ENCODE measurements at places on chromosomes 6 and 20.
A peak's percentile ranks its signal among the peaks of the same experiment; 100 is the strongest.

DNA sequence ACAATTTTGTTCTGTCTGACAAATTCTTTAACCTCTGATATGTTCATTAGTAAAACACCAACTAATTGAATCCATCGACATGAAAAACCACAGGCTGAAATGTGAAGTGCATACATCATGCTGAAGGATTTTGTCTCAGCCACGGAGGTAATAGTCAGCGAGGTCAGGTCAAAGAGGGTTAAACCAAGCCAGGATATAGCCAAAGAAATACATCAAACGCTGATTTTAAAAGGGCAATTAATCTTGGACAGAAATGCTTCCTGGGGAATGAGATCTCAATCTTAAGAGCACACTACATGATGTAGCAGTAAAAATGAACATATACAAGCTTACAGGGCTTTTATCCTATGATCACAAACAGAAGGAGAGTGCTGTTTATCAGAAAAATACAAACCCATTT is 106.7 kb downstream of the PRDM1 start:
- no peak for DNase-seq

DNA sequence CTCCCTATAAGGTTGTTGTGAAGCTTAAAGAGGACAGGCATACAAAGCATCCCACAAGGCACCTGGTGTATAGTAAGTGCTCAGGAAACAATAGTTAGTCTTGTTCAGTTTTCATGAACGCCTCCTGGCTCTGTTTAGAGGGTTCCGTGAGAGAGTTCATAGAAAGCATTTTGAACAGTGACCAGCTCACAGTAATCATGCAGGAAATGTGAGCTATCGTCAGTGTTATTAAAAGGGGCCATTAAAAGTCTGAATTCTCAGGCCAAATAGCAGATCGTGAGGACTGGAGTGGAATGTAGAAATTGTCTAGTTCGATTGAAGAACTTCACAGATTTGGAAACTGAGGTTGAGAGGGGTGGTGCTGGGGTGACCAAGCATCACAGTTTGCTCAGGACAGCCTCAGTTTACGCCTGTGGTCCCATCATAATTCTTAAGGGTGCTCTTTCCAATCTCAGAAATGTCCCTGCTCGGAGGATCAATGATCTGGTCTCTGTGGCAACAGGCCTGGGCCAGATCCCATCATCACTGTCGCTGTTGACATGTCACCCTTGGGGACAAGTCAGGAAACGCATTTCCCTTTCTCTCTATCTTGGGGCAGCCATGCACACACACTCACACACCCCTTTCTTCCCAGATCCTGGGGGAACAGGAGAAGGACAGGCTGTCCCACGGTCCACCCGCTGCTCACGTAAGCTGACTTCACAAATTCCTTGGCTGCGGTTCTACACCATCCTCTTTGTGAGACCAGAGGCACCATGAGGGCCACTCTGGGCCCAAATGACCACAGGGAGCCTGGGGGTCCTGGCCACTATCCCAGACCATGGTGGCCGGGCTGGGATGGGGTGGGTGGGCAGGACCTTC is 7.2 kb downstream of the TGM2 start:
- DNase-seq: no peak

DNA sequence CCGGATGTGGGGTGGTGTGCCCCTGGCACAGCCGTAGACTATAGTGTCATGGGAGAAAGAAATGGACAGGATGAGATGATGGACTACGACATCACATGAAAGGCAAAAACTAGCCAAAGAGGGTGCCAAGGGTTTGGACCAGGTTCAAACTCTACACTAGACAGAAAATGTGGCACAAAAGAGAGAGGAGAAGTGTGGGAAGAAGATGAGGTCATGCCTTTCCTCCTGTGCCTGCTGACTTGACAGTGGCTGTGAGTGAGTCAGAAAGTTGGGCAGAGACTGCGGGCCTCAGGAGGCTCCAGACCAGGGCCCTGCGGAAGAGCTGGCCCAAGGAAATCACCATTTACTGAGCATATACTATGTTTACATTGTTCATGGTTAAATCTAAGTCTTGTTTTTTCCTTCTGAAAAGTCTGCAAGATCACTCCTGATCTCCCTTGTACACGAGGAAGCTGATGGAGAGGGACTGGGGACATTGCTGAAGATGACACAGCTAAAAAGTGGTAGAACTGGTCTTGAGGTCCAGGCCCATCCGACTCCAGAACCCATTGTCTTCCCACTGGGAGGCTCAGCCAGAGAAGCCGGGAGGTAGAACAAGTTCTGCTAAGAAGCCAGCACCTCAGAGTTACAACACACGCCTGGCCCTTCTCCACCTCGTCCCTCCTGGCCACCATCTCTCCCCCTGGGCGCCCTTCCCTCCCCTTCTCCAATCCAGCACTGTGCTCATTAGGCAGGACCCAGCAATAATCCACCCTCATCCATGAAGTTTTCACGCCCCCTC is 35.6 kb downstream of the CNKSR3 start:
- no peak for DNase-seq

GRCh38 chr6:30716879-30717128 is 277 bp downstream of the MDC1 start:
- DNase-seq: no peak

GRCh38 chr20:49516916-49517804 is 34.7 kb upstream of the KCNB1 start:
- DNase-seq: no peak

DNA sequence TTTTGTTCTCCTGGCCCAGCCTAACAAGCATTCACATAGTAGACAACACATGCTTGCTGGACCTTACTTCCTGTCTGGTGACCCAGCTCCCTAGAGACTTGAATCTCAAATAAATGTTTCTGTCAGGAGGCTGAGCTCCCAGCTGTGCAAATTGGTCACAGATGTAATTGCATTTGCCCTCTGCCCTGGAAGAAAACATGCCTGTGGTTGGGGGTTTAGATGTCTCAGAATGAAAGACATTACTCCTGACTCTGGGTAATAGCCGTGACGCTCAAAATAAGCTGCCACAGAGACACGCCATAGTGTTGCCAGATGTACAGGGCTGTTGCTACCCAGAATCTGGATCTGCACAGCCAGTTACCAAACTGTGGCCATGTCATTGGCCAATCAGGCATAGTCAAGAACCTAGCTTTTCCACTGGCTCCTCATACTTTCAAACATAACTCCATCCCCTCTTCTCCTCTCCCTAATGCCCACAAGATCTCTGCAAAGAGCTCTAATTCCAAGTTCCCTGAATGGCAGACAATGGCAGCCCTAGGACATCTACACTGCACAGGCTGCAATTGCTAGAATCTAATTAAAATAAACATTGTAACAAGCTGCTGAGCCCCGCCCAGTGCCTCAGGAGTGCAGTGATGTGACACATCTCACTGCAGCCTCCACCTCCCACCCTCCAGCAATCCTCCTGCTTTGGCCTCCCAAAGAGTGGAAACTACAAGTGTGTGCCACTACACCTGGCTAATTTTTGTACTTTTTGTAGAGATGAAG is 32.8 kb upstream of the GMPR start:
- no peak for DNase-seq

DNA sequence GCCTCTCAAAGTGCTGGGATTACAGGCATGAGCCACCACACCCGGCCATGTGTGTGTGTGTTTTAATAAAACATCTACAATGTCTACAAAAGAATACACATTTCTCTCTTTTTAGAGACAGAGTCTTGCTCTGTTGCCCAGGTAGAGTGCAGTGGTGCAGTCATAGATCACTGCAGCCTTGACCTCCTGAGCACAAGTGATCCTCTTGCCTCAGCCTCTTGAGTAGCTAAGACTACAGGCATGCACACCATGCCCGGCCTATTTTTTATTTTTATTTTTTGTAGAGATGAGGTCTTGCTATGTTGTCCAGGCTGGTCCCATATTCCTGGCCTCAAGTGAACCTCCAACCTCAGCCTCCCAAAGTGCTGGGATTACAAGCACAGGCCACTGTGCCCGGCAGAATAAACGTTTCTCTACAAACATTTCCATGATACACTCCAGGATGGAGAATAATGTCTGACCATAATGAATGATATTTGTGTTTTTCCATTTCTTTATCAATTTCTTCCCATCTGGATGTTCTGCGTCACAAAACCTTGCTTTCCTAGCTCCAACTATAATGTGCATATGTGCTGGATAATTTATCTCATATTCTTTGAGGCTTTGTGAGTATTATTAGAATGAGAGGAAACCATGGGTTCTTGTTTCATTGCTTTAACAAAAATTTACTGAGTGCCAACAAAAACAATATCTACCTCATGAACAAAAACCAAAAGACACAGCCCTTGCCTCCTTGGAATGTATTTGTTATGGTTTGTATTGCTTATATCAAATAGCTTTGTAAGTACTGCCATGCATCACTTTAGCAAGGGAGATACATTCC is 28.6 kb upstream of the CCN2 start:
- DNase-seq: no peak

DNA sequence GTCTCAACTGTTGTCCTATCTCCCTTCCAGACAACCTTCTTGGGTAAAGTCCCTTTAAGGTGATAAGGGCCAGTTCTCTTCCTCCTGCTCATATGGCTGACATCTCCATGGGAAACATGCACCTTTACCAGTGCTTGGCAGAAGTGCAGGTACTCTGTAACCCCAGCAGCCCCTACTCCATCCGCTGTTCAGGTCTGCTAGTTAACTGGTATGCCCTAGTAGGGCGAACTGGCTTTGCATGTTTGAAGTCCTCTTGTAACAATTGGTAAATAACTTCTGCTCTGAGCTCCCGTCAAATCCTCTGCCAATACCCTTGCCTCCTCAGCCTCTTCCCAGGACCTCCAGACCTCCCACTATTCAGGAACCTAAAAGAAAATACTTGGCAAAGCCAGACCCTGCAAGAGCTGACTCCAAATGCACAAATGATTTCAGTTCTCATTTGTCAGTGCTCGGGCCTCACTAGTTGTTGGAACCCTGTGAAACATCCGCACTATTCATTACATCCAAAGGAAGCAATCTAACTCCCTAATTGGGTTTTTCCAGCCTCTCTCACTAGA is 703.7 kb downstream of the MAFB start:
- no peak for DNase-seq

DNA sequence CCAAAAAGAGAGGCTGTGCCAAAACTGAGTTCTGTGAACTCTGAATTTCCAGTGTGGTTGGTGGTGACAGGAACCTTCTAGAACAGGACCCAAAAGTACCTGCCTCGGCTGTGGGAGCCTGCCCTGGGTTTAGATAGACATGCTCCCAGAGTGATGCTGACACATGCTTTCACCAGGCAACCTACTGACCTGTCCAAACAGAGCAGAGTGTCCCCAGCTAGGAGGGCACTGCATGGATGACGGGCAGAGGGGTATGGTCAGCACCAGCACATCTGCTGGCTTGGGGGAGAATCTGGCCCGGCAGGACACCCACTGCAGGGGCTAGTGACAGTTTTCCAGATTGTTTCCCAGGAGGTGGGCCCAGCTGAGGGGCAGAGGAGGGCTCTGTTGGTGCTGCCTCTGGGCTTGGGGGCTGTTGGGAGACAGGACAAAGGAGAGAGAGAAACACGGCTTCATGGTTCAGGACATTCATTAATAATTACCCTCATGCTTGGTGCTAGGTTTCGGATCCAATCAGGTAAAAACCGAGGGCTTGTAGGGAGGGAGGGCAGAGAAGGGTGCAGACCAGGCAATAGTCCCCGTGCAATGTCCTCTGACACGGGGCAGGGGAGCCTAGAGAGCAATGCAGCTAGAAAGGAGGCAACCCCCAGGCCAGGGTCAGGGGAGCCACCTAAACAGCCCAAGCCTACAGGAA is 15.0 kb downstream of the KCNK5 start:
- no peak for DNase-seq

GRCh38 chr20:53922901-53923314 is 147.5 kb downstream of the BCAS1 start:
- DNase-seq: peak; percentile 38

- DNase-seq: no peak
Observed at GRCh38 chr20:59431014-59431413, 130.6 kb downstream of the EDN3 start.

GRCh38 chr6:15823838-15824414 is 161.1 kb upstream of the DTNBP1 start:
- DNase-seq: no peak

- DNase-seq: no peak
Observed at GRCh38 chr6:37565267-37566110, 65.8 kb upstream of the CCDC167 start.

DNA sequence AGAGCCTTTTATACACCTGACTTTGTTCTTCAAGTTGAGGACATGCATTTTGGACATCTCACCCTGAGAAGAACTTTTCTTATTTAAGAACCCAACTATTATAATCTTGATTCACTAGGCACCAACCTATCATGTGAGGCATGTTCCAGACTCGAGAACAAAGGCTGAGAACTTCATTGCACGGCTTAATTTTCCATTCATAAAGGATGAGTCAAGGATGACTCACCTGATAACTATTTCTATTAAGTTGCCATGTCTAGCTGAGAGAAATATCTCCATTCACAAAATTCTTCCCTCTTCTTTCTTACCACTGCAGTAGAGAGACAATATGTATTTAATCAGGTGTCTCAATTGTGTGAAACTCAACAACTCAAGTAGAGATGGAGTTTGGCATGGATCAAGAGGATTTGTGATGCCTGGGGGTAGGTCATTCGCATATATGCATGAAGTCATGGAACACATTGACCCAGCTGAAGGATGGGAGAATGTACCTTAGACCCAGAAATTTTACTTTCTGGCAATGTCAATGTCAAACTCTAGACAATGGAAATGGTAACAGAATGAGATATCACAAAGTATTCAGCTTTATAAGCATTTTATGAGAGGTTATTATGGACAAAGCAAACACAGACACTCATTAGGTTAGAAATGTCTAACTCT is 208.7 kb upstream of the PRND start:
- no peak for DNase-seq

- DNase-seq: no peak
Observed at GRCh38 chr6:92690997-92691599, 728.3 kb downstream of the EPHA7 start.

- no peak for DNase-seq
Observed at GRCh38 chr6:134223796-134224420, 94.0 kb downstream of the SGK1 start.

- DNase-seq: no peak
Observed at GRCh38 chr6:792662-793061, 99.7 kb upstream of the EXOC2 start.

GRCh38 chr6:108609276-108609769 is 48.6 kb downstream of the FOXO3 start:
- no peak for DNase-seq

GRCh38 chr20:7736336-7736735 is 203.9 kb downstream of the HAO1 start:
- no peak for DNase-seq

DNA sequence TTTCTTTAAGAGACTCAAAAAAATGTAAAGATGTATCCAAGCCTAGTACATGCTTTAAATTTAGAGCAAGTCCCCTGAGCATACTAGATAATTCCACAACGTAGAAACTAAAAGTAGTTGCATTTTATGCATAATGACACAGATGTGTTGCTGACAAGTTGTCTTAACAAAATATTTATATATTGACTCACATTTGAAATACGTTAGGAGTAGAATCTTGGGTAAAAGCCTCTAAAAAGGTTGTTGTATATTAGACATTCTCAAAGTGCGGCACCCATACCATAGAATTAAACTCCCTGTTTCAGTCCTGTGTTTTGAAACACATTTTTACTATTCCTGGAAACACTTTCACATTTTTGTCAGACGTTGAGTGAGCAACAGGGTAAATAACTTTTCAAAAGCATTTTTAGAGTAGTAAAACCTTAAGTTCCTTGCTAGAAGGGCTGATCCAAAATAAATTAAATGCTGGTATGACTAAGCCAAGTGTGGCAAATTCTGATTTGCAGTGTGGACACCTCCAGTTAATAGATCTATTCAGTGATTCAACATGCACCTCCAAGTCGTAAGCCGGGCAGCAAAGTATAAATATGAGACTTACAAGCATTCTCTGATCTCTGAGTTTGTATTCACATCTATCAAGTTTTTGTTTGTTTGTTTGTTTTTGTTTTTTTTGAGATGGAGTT is 97.5 kb downstream of the GMDS start:
- no peak for DNase-seq

GRCh38 chr6:19851241-19852089 is 14.3 kb downstream of the ID4 start:
- DNase-seq: no peak

Measured in GDM1 (cell line).